ENCODE measurements at places on chromosomes 4 and X. TPM values are rescaled to one million over a fixed set of nuclear protein-coding genes. Genes with fewer than 3 reads are reported as not detected.

The GIMD1 gene
- polyA plus RNA-seq: not detected

DNA sequence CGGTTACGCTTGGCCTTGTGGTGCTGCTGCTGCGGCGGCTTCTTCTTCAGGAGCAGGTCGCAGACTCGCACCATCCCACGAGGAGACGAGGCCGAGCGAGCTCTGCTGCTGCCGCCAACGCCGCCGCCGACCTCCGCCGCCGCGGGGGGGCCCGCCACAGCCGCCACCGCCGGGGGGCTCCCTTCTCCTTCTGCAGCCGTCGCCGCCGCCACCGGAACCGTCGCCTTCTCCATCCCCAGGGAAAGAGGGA lies 237 bp downstream of the ANKRD17 start:
- peaks cover 6% of the 10 kb centered on the region for H3K36me3 ChIP-seq
- H3K27me3 ChIP-seq: no peaks in the 10 kb centered on the region
- no peak for DNase-seq
- peaks cover 16% of the 10 kb centered on the region for H3K4me1 ChIP-seq
- peak overlapping the region; percentile 92 for H3K4me3 ChIP-seq
- H3K27ac ChIP-seq: peak overlapping the region; percentile 100

- no peaks in the 10 kb centered on the region for H3K4me1 ChIP-seq
- H3K36me3 ChIP-seq: no peaks in the 10 kb centered on the region
- no peak for DNase-seq
- H3K27ac ChIP-seq: no peak overlapping the region
Measured at GRCh38 chr4:109359040-109359646, 56.7 kb upstream of the COL25A1 start.

DNA sequence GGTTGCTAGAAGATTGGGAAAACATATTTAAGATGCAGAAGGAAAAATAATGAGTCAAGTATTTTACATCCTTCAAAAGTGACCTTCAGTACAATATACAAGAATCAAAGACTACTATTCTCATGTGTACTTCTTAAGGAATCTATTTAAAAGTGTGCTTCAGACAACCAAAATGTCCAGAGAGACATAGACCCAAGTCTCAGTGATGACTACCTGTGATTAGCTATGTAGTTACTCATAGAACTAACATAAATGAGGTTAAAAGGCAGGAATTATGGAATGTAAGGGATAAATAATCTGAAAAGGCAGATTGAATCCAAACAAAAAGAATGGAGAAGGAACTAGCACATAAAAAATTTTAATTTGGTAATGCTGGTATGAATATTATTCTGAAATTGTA lies 634.7 kb upstream of the FAM241A start:
- no peak overlapping the region for H3K27ac ChIP-seq
- H3K36me3 ChIP-seq: no peaks in the 10 kb centered on the region
- no peaks in the 10 kb centered on the region for H3K27me3 ChIP-seq
- H3K4me1 ChIP-seq: no peaks in the 10 kb centered on the region

DNA sequence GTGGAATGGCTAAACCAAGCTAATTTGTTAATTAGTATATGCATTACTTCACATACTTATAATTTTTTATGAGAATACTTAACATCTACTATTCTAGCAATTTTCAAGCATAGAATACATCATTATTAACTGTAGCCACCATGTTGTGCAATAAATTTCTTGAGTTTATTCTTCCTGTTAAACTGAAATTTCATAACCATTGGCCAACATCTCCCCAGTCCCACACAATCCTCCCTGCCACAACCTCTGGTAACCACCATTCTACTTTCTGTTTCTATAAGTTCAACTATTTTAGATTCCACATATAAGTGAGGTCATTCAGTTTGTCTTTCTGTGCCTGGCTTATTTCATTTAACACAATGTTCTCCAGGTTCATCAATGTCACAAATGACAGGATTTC lies 208.5 kb downstream of the PPP4R3C start:
- no peaks in the 10 kb centered on the region for H3K4me1 ChIP-seq
- no peaks in the 10 kb centered on the region for H3K36me3 ChIP-seq
- no peak overlapping the region for H3K4me3 ChIP-seq
- H3K27ac ChIP-seq: no peak overlapping the region
- no peaks in the 10 kb centered on the region for H3K27me3 ChIP-seq

All from lung (tissue), 17 donors.